ENCODE measurements at places on chromosomes 12 and 14.

GRCh38 chr14:23910101-23910875 is 43.3 kb upstream of the DHRS4 start:
- DNase-seq = peak; percentile 25

DNA sequence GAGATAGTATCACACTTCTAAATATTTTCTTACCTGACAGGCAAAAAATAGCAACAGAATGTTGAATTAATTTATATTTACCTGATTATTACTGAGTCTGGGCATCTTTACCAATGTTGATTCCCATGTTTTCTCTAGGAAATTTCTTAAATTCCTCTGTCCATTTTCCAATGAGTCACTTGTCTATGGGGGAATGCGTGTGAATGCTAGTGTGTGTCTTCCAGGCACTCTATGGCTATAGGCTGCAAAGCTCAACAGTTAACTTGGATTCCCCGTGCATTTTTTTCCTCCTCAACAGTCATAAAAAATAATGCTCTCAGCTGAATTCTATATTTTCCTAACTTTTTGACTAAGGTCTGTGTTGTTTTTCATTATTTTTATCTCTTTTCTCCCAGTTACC is 1385.8 kb upstream of the FLRT2 start:
- no peak for DNase-seq

DNA sequence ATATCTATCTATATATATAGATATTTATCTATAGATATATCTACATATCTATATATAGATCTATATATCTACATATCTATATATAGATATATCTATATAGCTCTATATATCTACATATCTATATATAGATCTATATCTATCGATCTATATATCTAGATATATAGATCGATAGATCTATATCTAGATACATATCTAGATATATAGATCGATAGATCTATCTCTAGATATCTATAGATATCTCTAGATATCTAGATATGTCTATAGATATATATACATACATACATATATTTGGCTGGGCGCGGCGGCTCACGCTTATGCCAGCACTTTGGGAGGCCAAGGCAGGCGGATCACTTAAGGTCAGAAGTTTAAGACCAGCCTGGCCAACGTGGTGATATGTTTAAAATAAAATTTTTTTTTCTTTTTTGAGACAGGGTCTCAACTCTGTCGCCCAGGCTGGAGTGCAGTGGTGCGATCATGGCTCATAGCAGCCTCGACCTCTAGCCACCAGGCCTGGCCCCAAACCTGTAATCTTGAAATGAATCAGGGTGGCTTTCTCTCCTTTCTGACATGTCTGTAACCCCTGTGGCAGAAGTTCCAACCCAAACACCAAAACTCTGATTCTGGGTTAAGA is 18.1 kb downstream of the ARPC3 start:
- no peak for DNase-seq

- DNase-seq = no peak
Observed at GRCh38 chr12:2160043-2160442, 107.3 kb downstream of the CACNA1C start.

DNA sequence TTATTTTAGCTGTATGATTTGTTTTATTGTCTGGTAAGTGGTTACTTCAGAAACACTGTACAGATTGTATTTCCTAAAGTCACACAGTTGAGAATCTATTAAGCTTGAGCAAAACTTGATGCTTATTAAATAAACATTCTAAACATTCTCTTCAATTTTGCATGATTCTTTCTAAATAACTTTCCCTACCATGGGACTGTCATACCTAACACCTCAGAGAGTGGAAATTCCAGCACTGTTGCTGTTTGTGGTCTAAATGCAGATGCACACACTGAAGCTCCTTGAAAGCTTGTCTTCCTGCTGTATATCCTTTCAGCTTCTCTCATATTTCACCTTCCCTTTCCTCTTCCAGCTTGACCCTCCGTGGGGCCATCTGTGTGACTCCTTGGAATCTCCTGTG is 392.0 kb downstream of the LRIG3 start:
- DNase-seq = no peak

GRCh38 chr14:69547701-69548348 is 26.8 kb downstream of the CCDC177 start:
- peak; percentile 44 for DNase-seq

DNA sequence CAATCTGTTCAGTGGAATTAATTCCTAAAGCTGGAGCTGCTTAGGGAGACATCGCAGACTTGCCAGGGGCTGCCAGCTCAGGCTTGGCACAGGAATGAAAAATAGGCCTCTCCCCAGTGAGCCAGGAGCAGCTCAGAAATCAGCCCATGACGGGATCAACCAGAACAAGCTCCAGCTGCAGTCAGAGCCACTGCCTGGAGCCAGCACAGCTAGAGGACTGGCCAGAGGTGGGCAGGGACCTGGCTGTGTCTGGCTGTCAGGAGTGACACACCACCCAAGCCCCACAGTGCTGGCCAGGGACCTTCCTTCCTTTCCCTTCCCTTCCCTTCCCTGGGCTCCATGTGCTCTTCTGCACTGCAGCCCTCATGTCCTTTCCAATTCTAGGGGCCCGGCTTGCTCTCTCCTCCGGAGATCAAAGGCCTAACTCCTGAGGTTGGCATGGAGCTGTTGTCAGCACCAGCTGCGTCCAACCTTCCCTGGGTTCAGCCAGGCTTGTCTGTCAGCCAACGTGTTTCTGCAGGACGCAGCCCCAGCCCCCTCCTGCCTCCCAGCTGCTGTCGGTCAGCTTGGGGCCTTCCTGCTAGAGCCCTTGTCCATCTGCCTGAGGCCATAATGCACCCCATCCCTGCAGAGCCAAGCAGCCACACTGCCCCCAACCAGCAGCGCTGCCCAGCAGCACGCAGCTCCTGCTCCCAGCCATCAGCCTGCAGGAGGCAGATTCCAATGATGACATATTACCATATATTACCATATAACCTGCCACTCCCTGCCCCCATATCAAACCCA is 149.3 kb downstream of the CALM1 start:
- DNase-seq = no peak

- DNase-seq = no peak
Observed at GRCh38 chr12:28866296-28866695, 282.8 kb upstream of the FAR2 start.

GRCh38 chr14:56811593-56812363 is 1.5 kb upstream of the OTX2 start:
- DNase-seq = no peak

GRCh38 chr14:30673071-30673470 is 51.0 kb downstream of the SCFD1 start:
- no peak for DNase-seq

DNA sequence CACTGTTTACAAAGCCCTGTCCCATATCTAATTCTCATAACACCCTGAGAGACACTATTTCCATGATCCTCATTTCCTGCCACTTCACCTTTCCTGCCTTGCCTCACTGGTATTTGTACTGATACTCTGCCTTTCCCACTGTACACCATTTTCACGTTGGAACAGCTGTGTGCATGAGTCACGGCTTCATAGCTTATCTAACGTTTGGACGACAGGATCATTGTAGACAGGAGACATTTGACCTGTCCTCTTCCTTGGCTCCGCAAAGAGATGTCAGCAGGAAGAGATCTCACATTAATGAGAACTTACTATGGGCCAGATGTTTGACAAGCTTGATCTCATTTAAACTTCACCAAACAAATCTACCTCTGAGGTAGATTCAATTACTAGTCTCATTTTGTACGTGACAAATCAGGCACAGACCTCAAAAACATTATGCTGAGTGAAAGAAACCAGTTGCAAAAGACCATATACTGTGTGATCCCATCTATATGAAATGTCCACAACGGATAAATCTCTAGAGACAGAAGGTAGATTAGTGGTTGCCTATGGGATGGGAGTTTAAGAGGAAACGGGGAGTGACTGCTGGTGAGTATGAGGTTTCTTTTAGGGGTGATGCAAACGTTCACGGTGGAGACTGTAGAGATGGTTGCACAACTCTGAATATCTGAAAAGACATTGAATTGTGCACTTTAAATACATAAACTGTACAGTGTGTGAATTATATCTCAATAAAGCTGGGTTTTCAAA is 71.2 kb downstream of the KCNK13 start:
- DNase-seq = no peak

DNA sequence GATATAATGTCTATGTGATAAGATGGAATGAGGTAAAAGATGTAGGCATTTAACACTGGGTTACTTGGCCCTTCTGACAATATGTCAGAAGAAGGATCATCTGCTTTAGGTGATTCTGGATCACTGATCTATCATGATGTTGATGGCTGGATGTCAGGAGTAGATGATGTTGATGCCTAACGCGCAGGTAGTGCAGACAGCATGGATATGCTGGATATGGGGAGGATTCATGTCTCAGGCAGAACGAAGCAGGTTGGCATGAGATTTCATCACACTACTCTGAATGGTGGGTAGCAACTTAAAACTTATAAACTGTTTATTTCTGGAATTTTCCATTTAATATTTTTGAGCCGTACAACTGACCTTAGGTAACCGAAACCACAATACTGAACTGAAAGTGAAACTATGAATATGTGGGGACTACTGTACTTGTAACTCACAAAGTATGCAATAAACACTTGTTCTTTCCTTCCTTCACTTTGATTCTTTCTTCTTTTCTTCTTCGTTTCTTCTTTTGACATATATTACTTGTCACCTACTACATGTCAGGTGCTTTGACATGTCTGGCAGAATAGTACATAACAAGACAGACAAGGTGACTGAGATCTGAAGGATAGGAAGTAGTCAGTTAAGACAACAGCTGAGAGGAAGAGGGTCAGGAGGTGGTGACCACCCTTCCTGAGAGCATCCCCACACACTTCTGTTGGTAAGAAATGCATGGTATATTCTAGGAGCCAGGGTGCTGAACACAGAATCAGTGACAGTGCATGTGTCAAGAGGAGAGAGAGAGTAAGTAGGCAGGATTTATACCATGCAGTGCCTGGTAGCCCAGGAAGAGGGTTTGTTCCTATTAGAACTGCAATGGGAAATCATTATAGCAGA is 238.8 kb downstream of the PPFIA2 start:
- no peak for DNase-seq

GRCh38 chr14:60276347-60276746 is 27.3 kb downstream of the PPM1A start:
- DNase-seq = no peak

DNA sequence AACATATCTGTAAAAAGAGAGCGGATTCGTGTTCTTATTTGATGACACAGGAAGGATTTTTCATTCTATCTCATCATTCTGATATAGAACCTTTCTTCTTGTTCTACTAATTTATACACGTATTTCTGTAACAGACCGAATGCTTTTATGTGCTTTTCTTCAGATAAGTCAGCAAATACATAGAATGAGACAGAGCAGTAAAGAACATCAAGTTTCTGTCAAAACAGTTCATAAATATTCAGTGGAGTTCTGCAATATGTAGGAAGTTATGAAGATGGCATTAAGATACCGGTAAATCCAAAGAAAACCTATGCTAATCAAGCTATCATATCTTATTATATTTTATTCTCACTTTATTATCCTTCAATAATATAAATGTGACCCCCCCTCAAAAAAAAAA is 280.6 kb downstream of the EGLN3 start:
- no peak for DNase-seq

- no peak for DNase-seq
Observed at GRCh38 chr12:75623631-75624154, 112.3 kb upstream of the KRR1 start.

Data from GM12891 (cell line).